ENCODE measurements at places on chromosomes 7 and 10. TPM values are rescaled to one million over a fixed set of nuclear protein-coding genes. Genes with fewer than 3 reads are reported as not detected.

DNA sequence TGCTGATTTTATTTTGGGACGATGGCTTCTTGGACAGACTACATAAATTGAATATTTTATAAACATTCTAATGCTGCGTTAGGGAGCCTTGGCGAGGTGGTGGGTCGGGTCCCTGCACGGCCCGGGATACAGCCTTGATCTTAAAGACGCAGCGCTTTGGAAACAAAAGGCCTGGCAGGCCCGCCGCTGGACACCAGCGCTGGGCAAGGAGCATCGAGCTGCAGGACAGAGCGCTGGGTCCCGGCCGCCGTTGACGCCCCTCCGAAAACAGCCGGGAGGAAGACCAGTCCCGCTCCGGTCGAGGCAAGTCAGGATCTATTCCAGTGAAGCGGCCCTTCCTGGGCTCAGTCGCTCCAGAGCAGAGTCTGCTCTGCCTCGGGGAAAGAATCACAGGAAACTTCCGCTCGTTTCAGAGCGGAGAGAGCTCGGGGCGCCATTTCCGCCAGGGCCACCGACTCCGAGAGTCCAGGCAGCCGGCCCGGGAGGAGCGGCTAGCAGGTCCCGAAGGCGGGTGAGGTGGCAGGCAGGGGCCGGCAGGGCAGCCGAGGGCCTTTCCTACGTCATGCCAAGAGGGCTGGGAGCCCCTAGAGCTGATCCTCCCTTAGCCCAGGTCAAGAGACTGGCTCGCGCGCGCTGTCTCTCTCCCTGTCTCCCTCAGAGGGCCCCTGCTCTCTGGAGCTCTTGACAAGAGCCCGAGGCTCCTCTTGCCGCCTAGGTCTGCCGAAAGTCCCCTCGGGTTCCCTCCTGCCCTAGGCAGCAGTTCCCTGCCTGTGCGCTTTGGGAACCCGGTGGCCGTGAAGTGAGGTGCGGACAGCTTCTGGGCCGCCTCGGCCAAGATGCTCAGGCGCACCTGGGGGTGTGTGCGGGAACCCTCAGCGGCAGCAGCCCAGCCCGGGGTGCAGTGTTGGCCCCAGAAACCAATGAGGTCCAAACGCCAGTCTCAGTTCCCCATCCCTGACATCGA, 1.4 kb upstream of the DRGX start:
- no peak for DNase-seq

- no peak for DNase-seq
These were observed 485 bp downstream of the ALOX5 start for GRCh38 chr10:45374350-45375052.

DNA sequence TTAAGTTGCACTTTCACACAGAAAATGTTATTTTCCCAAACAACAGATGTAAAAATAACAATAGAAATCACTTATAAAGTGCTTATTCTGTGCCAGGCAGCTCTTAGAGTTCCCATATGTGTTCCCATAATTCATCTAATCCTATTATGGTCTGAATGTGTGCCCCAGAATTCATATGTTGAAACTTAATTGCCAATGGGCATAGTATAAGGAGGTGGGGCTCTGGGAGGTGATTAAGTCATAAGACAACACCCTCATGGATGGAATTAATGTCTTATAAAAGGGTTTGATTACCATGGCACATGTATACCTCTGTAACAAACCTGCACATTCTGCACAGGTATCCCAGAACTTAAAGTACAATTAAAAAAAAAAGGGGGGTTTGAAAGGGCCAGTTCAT, 92.7 kb downstream of the FZD1 start:
- DNase-seq: no peak

DNA sequence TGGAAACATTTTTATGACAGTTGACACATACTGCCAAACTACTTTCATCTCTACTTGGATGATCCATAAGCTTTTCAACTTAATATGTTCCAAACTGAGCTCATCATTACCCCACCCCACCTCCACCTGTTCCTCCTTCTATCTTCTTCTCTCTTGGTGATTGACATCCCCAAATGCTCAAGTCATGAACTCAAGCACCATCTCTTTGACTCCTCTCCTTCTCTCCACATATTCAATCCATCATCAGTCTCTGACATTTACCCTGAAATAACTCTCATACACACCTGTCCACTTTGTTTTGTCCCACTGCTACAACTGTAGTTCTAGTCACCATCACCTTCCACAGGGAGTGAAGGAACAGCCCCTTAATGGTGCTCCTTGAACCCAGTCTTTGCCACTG, 43.3 kb downstream of the SGCE start:
- no peak for DNase-seq

DNA sequence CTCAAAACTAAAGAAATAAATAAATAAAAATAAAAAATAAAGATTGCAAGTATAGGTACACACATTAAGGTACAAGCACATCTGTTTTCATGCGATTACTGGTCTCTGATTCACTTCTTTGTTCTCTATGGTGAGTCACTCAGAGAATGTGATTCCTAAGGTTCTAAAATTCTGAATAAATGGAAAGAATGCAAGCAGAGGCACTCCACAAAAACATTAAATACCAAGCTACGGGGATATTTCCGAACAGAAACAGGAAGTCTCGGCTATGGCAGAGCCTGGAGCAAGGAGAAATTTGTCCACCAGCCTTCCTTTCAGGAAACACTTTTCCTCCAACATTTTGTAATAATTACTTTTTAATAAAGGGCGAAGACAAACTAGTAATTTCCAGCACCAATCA, 1.4 kb downstream of the VOPP1 start:
- no peak for DNase-seq

GRCh38 chr7:55107946-55108345, 89.1 kb downstream of the EGFR start:
- no peak for DNase-seq

DNA sequence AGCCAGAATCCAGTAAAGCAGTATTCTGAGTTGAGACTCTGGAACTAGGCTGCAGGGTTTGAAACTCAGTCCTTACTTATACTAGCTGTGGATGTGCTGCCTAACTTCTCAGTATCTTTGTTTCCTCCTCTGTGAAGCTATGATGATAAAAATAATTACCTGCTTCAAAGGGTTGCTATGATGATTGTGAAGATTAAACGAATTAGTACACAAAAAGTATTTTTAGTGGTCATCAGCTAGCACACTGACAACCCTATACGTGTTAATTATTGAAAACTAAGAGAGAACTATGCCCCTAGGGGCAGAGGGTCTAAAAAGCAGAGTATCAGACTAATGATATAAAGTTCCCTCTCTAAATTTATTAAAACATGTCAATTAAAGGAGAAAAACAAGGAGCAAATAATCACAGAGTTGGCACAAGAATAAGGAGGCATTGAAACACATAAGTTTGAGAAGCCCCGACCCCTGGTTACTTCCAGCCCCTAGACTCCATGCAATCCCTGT, 34.4 kb upstream of the ADD3 start:
- no peak for DNase-seq

- no peak for DNase-seq
These were observed 25.8 kb upstream of the LRRC18 start for GRCh38 chr10:48965460-48965859.

GRCh38 chr7:102268635-102269034, 18.0 kb upstream of the SH2B2 start:
- DNase-seq: no peak

DNA sequence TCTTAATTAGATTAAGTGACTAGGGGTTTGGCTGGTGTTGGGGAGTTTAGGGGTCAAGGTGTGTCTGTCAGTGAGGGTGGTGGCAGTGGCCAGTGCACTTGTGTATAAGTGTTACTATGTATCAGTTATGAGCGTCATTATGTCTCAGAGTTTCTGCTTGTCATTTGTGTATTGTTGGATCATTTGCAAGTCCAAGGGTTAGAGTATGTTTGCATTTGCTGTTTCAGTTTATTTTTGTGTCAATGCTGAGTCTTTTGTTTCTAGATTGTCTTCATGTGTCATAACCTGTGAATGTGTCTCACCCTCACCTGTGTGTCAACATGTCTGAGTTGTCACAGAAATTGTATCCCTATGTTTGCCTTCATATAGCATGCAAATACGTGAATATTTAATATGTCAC, 97.5 kb upstream of the PAX2 start:
- DNase-seq: no peak

GRCh38 chr10:131316321-131317075, 5.0 kb upstream of the TCERG1L start:
- no peak for DNase-seq

GRCh38 chr10:52752261-52752660, 20.3 kb downstream of the MBL2 start:
- DNase-seq: no peak

DNA sequence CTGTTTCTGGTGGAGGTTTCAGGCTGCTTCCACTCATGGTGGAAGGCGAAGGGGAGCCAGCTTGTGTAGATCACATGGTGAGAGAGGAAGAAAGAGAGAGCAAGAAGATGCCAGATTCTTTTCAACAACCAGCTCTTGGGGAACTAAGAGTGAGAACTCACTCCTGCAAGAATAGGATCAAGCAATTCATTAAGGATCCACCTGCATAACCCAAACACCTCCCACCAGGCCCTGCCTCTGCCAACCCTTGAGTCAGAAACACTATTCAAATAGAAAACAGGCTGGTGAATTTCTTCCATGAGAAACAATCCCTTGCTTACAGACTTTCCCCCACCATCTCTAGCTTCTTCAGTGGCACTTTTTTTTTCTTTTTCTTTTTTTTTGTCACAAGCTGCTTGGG, 317.2 kb downstream of the GPR158 start:
- no peak for DNase-seq

DNA sequence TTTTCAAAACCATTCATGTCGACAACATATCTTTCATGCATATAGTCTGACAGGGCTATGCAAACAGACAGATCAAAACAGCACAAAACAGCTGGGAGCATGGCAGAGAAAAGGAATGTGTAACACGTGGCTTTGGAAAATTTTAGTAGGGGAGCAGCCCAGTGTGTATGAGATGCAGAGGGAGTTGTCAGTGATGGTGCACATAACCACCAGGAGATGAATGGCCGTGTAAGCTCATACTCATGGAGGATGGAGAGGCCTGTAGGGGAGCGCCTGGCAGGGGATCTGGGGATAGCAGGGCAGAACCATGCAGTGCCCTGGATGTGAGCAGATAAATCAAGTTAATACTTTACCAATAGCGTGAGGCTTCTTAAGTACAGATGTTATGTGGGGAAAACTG, 45.7 kb downstream of the RHOBTB1 start:
- no peak for DNase-seq

DNA sequence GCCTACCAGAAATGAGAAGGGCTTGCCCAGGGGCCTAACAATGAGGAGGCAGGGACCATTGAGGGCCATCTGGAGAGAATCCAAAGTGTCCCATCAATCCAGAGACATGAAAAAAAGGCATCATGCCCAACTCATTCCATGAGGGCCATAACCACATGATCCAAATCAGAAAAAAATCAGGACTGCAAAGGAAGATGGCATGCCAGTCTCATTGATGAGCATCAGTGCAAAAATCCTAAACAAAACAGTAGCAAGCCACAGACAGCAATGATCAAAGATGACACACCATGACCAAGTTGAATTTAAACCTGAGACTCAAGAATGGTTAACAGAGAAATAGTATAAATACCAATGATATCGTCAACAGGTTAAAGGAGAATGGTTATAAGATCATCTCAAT, 7.0 kb upstream of the CYP3A4 start:
- no peak for DNase-seq

- no peak for DNase-seq
These were observed 15.3 kb upstream of the AKR1C1 start for GRCh38 chr10:4947635-4948596.

DNA sequence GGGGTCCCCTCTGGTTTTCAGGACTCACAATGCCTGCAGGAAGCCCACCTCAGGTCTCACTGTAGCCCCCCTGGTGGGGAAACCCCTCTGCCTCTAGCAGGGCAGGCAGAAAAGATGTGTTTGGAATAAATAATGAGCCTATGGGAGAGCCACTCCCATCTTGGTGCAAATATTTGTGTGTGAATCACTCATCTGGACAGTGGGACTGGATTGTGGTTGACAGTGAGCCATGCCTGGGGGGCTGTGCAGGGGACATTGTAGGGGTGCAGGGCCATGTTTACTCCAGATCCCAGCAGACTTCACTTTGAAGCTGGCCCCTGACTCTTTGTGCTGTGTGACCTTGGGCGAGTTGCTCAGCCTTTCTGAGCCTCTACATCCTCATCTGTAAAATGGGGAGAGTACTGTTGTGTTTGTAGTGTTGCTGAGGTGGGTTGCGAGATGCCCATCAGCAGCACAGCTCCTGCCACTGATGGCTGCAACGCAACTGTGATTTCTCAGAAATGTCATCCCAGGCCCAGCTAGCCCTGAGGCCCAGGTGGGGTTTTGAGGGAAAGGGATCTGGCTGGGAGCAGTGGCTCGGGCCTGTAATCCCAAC, 20.7 kb downstream of the GTF2IRD1 start:
- no peak for DNase-seq

DNA sequence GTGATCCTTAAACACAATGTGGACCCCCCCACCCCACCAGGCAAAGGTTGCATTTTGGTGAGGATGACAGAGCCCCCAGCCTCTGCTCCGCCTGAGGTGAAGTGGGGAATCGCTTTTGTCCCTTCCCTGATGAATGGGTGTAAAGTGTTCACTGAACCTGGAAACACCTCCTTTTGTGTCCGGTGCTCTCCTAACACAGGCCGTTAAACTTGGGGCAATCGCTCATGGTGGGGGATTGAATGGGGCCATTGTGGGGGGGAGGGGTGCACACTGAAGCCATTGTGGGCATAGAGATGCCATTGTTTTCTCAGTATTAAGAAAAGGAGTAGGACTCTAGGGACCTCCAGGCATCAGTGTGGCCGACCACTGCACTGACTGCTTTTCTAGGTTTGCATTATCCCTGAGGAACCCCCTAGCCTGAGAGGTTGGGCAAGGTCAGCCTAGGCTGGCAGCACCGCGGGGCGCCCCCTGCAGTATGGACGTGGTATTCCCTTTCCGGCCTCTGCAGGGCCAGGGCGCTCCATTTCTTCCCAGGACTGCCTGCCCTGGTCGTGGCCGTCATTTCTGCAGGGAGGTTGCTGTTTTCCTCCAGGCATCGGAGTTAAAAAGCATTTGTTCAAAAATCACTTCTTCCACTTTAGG, 158.3 kb downstream of the TCF7L2 start:
- peak; percentile 42 for DNase-seq

GRCh38 chr10:30114881-30115625, 55.7 kb upstream of the JCAD start:
- DNase-seq: no peak

GRCh38 chr10:16653224-16653623, 131.5 kb upstream of the C1QL3 start:
- DNase-seq: no peak

- DNase-seq: no peak
These were observed 118.1 kb upstream of the PCBD1 start for GRCh38 chr10:71006506-71006905.

Gene SPDYE1
- total RNA-seq: not detected

Gene DPYSL4
- total RNA-seq: 54.6 TPM

Gene OR2A12
- total RNA-seq: not detected

Gene FHIP2A
- 22.9 TPM for total RNA-seq

Gene FRAT2
- total RNA-seq: 37.7 TPM

Gene MALRD1
- 1.2 TPM for total RNA-seq

Gene AKR1E2
- total RNA-seq: 10.0 TPM

Gene EN2
- not detected for total RNA-seq

Gene ZSCAN21
- 22.8 TPM for total RNA-seq

Gene MYH16
- not detected for total RNA-seq
